Prostate gland (tissue), 2 donors: ENCODE measurements at places on chromosomes 1 and 21.

- DNase-seq: no peak
Measured at GRCh38 chr1:54376430-54377039, 29.7 kb downstream of the SSBP3 start.

DNA sequence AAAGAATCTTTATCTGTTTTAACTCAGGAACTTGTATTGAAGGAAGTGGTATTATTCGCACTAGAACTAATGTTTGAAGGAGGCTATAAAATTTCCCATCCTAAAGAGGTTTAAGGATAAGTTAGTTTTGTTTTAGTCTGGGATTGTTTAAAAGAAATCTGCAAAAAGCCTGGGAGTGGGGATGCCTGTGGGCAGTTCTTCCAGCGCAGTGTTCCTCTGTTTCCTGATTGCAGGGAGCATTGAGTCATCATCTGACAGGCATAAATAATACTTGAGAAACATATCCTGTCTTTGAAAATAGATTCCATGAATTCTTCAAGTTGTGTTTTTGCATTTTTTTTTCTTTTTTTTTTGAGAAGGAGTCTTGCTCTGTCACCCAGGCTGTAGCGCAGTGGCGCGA lies 350.8 kb upstream of the PTBP2 start:
- no peak for DNase-seq

DNA sequence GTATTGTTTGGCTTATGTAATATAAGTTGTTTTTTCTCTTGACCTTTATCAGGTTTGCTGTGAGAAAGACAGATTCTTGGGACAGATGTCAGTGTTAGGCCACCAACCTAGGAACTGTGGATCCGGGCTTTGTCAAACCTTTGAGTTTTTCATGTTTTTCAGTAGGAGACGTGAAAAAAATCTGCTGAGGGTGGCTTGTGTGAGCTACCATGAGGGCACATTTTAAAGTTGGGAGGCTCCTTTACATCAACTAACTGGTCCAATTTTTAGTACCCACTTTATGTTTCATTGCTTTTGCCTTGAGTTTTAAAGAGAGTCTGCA lies 801 bp downstream of the RPS6KC1 start:
- DNase-seq: no peak

DNA sequence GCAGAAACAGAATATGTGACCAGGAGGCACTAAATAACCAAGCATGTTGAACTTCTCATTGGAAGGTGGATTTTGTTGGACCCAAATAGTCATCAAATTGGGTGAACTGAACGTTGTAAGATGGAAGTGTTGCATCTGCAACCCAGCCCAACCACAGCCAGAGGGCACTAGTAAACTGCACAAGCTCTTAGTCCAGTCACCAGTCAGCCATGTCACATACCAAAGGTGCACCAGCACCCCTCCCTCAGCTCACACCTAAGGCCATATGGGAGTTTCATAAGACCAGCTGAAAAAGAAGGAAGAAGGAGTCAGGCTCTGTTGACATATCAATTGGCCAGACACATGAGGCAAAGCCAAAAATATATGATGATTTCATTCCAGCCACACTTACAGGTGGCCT lies 481.7 kb upstream of the NR5A2 start:
- no peak for DNase-seq

DNA sequence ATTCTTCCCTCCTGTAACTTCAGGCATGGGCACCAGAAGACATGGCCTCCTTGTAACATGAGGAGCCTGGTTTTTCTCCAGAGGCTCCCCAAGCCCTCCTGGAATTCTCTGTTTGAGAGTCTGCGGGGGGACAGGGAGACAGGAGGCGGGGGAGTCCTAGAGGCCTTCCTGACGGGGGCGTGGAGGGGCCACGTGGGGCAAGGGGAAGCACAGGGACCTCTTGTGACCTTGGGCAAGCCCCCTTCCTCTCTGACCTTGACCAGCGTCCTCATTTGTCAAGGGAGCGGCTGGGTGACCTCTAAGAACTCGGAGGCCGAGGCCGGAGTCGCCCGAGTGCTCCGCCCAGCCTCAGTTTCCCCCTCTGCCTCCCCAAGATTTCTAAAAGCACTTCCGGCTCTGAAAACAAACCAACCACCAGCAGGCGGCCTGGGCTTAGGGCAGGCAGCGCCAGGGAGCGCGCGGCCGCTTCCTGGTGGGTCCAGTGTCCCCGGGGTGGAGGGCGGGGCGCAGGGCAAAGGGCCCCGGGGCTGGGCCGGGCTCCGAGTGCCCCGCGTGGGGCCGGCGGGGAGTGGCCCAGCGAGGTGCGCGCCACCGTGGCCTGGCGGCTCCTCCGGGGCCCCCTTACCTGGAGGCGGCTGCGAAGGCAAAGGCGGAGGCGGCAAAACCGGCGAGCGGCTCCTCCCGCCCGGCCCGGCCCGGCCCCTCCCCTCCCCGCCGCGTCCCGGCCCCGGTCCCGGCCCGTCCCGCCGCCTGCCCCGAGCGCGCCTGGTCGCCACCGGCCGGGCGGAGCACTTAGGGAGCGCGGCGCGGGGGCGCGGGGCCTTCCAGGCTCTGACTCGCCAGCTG lies at the start of gene TMCO4:
Gene TMCO4 (minus strand): TSS at position 687 of the 846 bp plus-strand sequence. CDS start 19,158 bp downstream, outside the sequence.
- DNase-seq: peak; percentile 61

DNA sequence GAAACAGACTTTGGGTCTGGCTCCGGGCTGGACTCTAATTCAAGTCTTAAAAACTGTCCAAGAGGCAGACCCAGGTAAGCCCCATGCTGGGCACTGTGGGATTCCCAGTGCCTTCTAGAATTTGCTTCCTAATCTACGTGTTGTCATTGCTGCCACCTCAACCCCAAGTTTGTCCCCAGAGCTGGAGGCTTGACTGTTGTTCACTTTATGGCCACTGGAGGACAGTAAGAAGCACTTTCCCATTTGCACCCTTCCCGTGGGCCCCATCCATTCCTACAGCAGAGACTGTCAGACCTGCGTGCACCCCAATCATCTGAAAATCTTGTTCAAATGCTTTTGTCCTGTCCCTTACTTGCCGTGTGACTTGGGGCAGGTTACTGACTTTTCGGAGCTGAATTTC lies 29.4 kb upstream of the VASH2 start:
- DNase-seq: no peak

- no peak for DNase-seq
Measured at GRCh38 chr1:226981838-226982237, 41.7 kb downstream of the COQ8A start.

- DNase-seq: peak; percentile 77
Measured at GRCh38 chr1:54547601-54548388, at the start of gene ACOT11. Gene ACOT11, plus strand, starts transcription at chr1:54548228. Its CDS starts 82 bp downstream, at chr1:54548310.

DNA sequence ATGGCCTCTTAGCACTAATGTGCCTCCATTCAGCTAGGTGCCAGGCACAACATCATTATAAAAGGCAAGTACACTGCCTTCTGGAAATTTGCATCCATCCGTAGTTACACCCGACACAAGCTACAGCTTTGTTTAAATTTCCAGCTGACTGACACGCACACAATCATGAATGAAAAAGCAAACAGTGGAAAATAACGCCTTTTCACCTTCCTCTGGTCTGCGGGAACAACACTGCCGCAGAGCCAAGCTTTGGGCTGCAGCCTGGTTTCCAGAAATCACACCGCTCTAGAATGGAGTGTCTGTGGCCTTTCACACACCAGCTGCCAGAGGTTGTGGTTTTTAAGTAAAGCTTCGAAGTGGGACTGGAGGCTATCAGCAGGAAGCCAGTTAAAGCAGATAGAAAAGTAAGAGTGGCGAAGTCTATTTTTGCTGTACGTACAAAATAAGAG lies 142.8 kb upstream of the COA6 start:
- DNase-seq: no peak

DNA sequence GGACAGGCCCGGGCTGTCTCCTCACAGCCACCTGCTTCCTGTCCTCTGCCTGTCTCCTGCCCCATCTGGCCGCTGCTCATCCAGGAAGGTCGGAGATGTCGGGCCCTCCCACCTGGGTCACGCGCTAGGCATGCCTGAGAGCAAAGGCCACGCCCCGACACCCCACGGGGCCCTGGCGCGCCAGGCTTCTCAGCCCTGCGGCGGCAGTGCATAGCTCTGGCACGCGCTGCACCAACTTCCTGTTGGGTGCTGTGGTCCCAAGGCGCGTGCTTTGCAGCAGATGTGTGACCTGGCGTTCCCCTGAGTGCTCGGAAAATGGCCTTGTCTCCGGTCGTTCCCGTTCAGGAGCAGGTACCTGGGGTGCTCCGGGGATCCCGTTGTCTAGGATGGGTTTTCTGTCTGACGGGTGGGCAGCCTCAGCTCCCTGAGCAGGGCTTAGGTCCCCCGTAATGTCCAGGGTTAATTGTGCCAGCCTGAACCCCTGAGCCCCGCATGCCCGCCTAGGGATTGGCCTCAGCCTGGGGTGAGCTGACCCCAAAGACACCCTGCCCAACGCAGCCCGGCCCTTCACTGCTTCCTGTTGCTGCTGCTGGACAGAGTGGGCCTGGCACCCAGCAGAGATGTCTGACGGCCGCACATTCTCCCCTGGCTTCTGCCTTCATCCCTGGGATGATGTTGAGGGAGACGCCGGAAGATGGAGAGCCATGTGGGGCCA lies 19.4 kb upstream of the KCNAB2 start:
- peak; percentile 39 for DNase-seq

- DNase-seq: no peak
Measured at GRCh38 chr1:198638441-198638840, 399 bp upstream of the PTPRC start.

DNA sequence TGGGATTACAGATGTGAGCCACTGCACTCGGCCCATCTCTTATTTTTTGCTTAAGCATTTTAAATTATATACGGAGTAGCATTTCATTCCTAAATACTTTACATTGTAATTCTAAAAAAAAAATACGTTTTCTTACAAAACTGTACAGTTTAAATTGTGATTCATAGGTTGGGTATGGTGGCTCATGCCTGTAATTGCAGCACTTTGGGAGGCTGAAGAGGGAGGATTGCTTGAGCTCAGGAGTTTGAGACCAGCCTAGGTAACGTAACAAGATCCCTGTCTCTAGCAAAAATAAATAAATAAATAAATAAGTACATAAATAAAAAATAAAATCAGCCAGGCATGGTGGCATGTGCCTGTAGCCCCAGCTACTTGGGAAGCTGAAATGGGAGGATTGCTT lies 24.6 kb downstream of the TBCE start:
- DNase-seq: no peak

DNA sequence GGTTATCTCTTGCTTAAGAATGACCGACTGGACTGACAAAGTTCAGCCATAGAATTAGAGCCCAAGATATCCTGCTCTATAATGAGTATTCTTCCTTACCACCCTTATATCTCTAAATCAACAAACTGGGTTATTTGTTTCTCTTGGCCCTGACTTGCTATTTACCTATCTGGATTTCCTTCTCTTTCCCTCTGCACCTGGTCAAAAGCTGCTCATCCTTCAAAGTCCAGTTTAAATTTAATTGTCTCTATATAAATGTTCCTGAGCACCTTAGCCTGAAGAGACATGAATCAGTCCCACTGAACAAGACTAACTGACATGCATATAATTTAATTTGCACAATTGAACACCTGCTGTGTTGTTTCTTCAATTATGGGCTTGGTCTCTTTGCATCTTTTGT lies 127.1 kb upstream of the KCNJ15 start:
- DNase-seq: peak; percentile 24

DNA sequence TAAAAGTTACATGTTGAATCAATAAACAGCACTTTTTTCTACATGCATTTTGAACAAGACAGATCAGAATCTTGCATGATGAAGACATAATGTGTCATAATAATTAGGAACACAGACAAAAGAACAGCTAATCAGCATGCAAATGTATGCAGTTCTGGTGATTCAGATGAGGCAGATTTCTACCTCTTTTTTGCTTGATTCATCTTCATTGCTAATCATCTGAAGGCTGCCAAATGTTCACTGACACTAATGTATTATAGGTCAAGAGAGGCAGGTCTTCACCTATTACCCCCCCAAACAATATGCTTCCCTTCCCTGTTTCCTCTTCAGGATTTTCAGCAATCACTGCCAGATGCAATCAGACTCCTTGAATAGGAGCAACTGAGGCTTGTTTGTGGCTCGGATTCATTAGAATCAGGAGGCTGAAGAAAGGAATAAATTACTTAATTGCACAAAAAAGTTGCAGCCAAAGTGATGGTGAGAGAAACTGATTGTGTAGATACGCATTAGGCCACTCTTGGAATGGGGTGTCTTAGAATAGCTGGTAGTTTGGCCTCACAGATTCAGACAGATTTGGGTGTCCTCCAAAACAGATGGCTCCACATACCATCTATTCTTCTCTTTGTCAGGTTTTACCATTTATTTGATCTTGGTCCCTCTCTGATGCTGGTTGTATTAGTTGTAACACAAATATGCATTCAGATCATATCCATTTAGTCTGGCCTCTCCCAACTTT lies 275.4 kb downstream of the RPS6KC1 start:
- no peak for DNase-seq

GRCh38 chr1:7256526-7256925 lies 471.3 kb downstream of the CAMTA1 start:
- DNase-seq: no peak

DNA sequence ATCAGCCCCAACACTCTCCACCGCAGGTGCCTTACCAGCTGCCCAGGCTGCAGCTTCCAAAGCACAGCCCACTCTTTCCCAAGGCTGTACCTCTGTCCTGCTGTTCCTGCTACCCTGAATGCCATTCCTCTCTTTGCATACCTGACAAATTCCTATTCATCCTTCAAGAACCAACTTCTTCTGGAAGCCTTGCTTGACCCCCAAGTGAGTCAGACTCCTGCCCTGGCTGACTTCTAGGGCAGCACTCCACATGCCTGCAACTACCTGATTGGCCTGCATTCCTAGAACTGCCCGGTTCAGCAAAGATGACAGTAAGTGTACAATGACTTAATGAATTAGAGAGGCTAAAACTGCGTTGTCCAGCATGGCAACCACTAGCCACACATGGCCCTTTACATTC lies 20.8 kb upstream of the PDZK1IP1 start:
- DNase-seq: no peak

DNA sequence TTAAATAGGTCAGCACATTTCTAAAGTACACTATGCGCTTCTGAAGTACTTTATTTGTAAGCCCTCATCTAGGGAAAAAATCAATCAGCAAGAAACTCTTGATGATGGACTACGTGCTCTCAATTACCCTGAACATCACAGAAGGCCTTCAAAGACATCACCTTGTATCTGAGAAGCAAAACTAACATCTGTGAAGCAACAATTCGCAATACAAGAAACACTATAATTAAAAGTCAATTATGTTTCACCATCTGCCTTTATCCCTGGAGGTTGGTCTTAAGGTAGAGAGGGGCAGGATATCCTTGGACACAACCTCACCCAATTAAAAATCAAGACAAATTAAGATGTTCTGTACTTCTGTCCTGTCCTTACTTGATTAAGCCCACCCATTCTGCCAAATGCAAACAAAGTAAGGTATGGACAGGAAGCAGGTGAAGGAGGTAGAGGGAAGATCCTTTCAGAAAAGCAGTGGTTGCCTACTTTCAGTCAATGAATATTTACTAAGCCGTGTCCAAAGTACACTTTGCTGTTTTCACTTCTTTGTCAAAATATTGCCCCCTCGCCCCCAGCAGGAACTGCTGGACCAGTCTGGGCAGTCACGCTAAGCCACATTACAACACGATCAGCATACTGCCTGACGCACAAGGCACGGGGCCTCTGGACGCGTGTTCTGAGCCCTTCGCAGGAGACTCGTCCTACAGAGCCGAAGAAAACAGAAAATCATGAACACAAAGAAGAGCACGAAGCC lies 887 bp downstream of the SLC19A2 start:
- peak; percentile 42 for DNase-seq
